ENCODE measurements at places on chromosomes 16 and 17. TPM values are rescaled to one million over a fixed set of nuclear protein-coding genes. Genes with fewer than 3 reads are reported as not detected.
A peak's percentile ranks its signal among the peaks of the same experiment; 100 is the strongest.

DNA sequence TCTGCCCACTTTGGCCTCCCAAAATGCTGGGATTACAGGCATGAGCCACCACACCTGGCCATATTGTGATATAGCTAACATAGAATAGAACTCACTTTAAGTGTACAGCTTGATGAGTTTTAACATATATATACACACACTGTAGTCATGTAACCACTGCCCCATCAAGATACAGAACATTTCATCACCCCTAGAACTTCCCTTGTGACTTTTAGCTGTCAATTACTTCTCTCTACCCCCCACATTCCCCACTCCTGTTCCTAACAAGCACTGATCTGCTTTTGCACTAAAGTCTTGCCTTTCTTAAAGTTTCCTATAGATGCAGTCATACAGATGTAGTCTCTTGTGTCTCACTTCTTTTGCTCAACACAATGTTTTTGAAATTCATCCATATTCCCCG, 93.1 kb downstream of the PITPNC1 start:
- no peaks in the 10 kb centered on the region for H3K27me3 ChIP-seq
- no peak for DNase-seq
- peaks cover 21% of the 10 kb centered on the region for H3K4me1 ChIP-seq
- no peak overlapping the region for H3K27ac ChIP-seq
- H3K36me3 ChIP-seq, result no peaks in the 10 kb centered on the region

DNA sequence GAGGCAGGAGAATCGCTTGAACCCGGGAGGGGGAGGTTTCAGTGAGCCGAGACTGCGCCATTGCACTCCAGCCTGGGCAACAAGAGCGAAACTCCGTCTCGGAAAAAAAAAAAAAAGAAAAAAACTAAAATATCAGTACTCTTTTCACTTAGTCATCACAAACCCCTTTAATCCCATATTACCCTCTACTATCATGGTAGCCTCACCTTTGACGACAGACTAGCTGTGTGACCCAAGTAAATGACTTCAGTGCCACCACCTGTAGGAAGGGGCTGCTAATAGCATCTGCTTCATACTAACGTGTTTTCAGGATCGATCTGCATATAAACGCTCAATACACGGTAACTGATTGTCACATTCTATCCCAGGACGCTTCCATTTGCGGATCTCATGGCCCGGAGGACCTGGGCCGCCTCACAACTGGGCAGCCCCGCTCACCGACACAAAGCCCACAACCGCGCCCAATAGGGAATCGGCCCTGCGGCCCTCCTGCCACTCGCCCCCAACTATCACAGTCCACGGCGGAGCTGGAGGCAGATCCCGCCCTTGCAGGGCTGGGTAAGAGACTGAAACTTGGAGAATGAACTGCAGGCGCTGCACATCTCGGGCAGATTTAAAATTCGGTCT, 1.1 kb upstream of the ZNF263 start:
- H3K4me3 ChIP-seq, result peak overlapping the region; percentile 86
- DNase-seq, result no peak
- H3K4me1 ChIP-seq, result peaks cover 14% of the 10 kb centered on the region
- peaks cover 18% of the 10 kb centered on the region for H3K36me3 ChIP-seq
- H3K27ac ChIP-seq, result peak overlapping the region; percentile 100
- no peaks in the 10 kb centered on the region for H3K27me3 ChIP-seq

The UNKL gene
- total RNA-seq, result 19.9 TPM

The TENT4B gene
- 13.3 TPM for total RNA-seq

DNA sequence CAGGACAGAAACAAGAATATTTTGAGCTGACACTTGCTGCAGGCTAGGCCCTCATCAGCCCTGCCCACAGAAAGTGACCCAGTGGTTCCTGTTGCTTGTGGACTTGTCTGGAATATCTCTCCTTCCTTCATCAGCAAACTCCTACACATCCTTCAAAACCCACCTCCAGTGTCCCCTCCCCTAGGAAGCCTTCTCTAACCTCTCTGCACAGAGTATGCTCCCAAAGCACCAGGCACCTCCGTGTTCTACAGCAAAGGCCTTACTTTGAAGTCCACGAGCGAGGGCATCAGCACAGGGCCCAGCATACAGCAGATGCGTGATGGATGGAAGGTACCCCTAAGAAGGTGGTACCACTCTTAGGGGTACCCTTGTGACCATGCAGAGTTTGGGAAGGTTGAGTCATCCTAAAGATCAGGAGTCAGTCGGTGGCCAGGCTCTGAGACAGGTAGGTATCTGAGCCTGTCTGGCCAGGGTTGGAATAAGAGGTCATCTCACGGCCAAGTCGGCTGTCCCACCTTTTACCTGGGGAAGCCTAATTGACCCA, 2.0 kb downstream of the CCDC102A start:
- no peaks in the 10 kb centered on the region for H3K27me3 ChIP-seq
- no peaks in the 10 kb centered on the region for H3K36me3 ChIP-seq
- peak; percentile 43 for DNase-seq
- no peak overlapping the region for H3K27ac ChIP-seq
- H3K4me1 ChIP-seq, result peaks cover 62% of the 10 kb centered on the region

DNA sequence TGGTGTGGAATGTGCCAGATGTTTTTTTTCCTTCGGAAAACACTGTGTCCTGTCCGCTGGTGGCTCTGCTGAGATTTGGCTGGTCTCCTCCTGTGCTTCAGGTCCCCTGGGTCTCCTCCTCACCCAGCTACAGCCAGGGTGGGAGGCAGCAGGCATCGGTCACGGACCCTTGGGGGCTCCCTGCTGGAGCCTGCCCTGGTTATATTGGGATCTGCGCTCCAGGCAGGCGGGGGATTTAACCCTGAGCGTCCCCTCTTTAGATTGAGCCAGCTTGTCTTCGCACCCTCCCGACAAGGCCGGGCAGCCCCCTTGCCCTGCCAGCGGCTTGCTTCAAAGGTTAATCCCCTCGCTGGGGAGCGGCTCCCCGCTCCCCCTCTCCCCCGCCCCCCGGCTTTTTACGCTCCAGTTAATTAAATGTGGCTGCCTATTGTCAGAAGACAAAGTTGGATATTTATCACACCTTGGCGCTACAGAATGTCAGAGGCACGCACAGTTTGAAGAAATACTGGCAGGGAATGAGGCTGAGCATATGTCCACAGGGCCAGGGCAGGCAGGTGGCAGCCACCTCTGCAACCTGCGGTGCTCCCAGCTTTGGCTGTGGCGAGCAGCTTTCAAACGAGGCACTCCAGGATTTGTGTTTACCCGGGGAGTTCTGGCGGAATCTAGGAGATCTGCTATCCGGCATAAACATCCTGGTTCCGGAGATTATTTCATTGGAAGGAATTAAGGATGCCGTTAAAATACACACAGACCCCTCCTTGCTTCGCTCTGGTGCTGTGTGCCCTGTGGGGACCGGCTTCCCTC, 38.2 kb upstream of the GSE1 start:
- no peaks in the 10 kb centered on the region for H3K27me3 ChIP-seq
- peaks cover 71% of the 10 kb centered on the region for H3K4me1 ChIP-seq
- H3K27ac ChIP-seq, result peak overlapping the region; percentile 27
- no peak for DNase-seq

- no peaks in the 10 kb centered on the region for H3K27me3 ChIP-seq
- H3K27ac ChIP-seq, result no peak overlapping the region
- no peaks in the 10 kb centered on the region for H3K4me1 ChIP-seq
- no peak overlapping the region for H3K4me3 ChIP-seq
- peak; percentile 60 for DNase-seq
- peaks cover 84% of the 10 kb centered on the region for H3K36me3 ChIP-seq
These were observed 89.3 kb upstream of the ZNF750 start for GRCh38 chr17:82929011-82929622.

The CLEC19A gene
- total RNA-seq, result 0.17 TPM

DNA sequence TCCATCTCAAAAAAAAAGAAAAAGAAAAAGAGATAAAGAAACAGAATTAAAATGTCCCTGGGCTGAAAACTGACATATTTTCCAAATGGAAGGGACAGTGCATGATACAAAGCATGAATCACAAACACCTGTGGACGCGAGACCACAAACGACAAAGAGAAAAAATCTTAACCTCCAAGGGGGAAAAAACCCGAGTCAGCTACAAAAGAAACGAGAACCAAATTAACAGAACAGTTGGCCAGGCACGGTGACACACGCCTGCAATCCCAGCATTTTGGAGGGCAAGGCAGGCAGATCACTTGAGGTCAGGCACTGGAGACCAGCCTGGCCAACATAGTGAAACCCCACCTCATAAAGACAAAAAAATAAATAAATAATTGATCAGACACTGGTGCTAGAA, 1.9 kb downstream of the TRAP1 start:
- DNase-seq, result no peak
- H3K4me1 ChIP-seq, result no peaks in the 10 kb centered on the region
- no peak overlapping the region for H3K27ac ChIP-seq
- H3K36me3 ChIP-seq, result peaks cover 5% of the 10 kb centered on the region
- no peaks in the 10 kb centered on the region for H3K27me3 ChIP-seq
- H3K4me3 ChIP-seq, result no peak overlapping the region

- H3K4me1 ChIP-seq, result peaks cover 4% of the 10 kb centered on the region
- no peaks in the 10 kb centered on the region for H3K36me3 ChIP-seq
- H3K4me3 ChIP-seq, result peak overlapping the region; percentile 90
- DNase-seq, result no peak
- peak overlapping the region; percentile 90 for H3K27ac ChIP-seq
These were observed 23.5 kb upstream of the RFFL start for GRCh38 chr17:35086931-35087573.

DNA sequence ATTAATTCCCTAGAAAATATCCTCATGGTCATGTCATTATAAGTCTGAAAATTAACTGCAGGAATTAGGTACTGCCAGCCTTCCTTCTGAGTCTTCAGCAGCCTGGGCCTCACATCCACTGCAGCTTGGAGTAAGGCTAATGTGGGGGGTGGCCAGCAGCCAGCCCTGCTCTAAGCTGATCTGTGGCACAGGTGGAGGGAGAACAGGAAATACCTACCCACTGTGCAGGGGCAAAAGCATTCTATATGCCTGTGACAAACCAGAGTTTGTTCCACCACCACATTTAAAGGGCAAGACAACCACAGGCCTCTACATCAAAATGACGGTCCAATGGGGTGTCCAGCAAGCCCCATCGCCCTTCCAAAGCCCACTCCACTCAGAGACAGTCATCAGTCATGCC, 9.4 kb downstream of the NPRL3 start:
- no peaks in the 10 kb centered on the region for H3K27me3 ChIP-seq
- H3K36me3 ChIP-seq, result peaks cover 6% of the 10 kb centered on the region
- H3K27ac ChIP-seq, result no peak overlapping the region
- no peaks in the 10 kb centered on the region for H3K4me1 ChIP-seq
- no peak for DNase-seq

DNA sequence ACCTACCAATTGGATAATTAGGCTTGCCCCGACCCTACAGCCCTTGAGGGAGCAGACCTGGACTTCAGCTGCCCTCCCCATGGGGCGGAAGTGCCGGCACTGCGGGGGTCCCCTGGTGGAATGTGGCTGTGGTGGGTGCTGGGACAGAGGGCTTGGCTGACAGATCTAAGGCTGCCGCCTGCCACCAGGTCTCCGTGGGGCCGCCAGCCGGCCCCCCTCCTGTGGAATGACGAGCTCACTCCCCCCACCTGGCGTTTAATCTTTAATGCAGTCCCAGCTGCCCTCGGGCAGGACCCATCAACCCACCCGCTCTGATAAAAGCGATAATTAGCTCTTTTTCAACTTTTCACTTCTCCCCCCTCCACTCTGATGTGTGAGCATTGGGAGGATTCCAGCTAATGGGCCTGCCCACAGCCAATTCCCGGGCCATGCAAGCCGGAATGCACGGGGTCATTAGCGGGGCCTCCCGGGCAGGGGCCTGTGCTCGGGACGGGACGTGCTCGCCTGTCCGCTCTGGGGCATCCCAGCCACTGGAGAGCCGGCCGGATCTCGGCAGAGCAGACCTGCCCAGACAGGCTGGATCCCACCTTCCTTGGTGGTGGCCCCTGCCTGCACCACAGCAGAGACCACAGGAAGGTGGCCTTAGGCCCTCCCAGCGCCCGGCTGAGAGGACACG, 28.3 kb upstream of the GOSR2 start:
- H3K4me3 ChIP-seq, result no peak overlapping the region
- H3K4me1 ChIP-seq, result no peaks in the 10 kb centered on the region
- no peak overlapping the region for H3K27ac ChIP-seq
- no peak for DNase-seq

DNA sequence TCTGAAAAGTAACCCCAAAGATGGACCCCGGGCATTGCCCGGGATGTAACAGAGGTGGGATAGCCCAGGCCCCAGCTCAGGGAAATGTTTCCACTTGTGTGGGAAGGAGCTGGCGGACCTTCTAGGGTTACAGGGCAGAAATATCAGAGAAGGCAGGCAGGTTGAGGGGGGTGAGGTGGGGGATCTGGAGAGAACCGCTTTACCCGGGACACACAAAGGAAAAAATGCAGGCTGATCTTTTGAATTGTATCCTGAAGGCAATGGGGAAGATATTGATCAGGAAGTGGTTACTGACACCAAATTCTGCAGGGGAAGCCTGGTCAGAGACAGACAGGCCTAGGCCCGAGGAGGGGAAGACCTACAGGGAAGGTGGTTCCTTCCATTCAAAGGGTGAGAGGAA, 3.5 kb downstream of the SLC47A1 start:
- DNase-seq, result peak; percentile 16
- no peak overlapping the region for H3K27ac ChIP-seq
- H3K4me3 ChIP-seq, result no peak overlapping the region
- no peaks in the 10 kb centered on the region for H3K36me3 ChIP-seq
- peaks cover 11% of the 10 kb centered on the region for H3K4me1 ChIP-seq

The TAC4 gene
- total RNA-seq, result not detected

GRCh38 chr16:70695331-70696070, 9.6 kb upstream of the MTSS2 start:
- peaks cover 74% of the 10 kb centered on the region for H3K4me1 ChIP-seq
- peak overlapping the region; percentile 60 for H3K27ac ChIP-seq
- peaks cover 11% of the 10 kb centered on the region for H3K36me3 ChIP-seq
- no peak overlapping the region for H3K4me3 ChIP-seq

DNA sequence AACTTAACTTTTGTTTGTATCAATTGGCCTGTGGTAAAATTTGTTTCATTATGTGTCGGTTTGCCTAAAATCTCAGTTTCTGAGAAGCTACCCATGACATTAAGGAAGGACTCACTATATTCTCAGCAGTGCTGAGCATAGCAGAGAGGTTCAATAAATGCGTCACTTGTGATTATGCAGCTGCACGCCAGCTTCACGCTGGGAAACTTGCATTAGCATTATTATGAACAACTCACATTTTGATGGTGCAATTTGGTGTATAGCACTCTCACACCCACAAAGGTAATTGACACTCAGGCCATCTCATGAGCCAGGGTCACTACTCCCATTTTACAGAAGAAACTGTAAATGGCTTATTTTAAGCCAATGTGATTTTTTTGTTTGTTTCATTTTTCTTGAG, 80.6 kb upstream of the SALL1 start:
- no peak for DNase-seq
- H3K4me1 ChIP-seq, result no peaks in the 10 kb centered on the region
- H3K4me3 ChIP-seq, result no peak overlapping the region
- H3K36me3 ChIP-seq, result no peaks in the 10 kb centered on the region
- H3K27ac ChIP-seq, result no peak overlapping the region
- peaks cover under 1% of the 10 kb centered on the region for H3K27me3 ChIP-seq

All from upper lobe of right lung (tissue), 1 donor.